GM23248 (cell line): ENCODE measurements at places on chromosomes 3 and 15.
A peak's percentile ranks its signal among the peaks of the same experiment; 100 is the strongest.

GRCh38 chr3:41041462-41041861 is 157.8 kb upstream of the CTNNB1 start:
- no peak for DNase-seq

GRCh38 chr3:5153074-5153473 is 31.0 kb downstream of the ARL8B start:
- DNase-seq: no peak

GRCh38 chr3:119765239-119765638 is 16.7 kb upstream of the NR1I2 start:
- DNase-seq: no peak

DNA sequence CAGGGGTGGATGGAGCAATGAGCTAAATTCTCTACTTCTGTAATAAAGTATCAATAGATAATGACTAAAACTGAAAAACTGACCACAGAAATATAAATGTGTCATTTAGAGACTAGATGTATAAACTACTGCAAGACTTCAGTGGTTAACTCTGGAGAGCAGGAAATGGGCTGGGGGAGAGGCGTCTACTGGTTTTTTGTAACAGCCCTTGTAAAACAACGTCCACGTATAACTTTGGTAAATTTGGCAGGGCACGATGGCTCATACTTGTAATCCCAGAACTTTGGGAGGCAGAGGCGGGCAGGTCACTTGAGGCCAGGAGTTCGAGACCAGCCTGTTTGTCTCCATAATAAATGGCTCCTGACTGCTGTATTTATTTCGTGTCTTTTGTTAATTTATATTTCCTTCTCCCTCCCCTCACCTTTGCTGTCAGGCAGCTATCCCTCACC is 12.5 kb downstream of the RAB27A start:
- no peak for DNase-seq

DNA sequence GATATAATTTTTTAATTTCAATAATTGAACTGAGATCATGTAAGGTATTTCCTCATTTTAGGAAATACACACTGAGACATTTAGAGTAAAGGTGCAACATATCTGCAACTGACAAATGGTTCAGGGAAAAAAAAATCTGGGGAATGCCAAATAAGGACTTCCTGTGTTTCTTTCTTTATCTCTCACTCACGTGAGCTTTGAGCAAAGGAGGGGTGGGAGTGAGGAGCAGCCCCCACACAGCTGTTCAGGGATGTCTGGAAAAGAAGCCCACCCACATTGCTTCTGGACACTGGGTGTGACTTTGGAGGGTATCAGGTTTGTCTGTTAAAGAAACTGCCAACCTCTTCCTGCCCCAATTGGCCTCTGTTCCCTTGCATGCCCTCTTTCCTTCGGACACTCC is 5.6 kb upstream of the TP63 start:
- no peak for DNase-seq

DNA sequence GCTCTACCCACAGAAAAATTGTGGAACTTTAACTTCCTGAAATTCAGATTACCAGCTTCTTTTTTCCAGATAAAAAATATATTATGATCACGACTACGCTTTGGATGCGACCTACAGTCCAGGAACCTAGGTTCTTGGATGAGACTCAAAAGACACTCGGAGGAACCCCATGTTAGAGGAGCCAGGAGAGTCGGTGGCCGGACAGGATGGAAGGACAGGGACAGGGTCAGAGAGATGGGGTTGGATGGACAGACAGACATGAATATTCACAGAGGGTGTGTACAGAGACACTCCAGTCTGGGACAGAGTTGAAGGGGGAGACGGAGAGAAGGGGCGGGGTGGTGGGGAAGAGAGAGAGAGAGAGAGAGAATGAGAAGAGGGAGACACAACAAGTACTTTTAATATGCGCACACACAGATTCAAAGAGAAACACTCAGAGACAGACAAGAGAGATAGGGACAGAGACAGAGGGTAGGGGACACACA is 9.5 kb downstream of the FAM3D start:
- no peak for DNase-seq

- DNase-seq: peak; percentile 93
These were observed 37.2 kb downstream of the IL20RB start for GRCh38 chr3:136994772-136995516.

- peak; percentile 75 for DNase-seq
These were observed 79.0 kb downstream of the SERPINI1 start for GRCh38 chr3:167814441-167814951.

GRCh38 chr3:126156468-126156867 is 23.9 kb downstream of the ALDH1L1 start:
- DNase-seq: no peak

DNA sequence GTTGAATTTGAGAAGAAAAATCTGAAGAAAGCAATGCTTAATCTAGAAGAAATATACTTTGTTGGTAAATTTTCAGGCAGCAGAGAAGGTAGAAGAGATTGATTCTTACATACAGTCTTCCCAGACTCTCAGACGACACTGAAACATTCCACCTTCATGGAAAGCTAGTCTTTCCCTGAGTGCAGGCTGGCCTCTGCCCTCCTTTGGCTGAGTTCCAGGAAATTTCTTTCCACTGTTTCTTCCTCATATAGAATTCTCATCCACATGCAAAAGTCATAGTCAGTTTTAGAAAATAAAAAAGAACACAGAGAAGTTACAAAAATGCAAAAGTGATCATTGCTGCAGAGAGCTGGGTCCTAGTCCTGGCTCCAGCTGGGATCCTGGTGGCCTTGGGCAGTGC is 142.5 kb upstream of the PRR23C start:
- no peak for DNase-seq

DNA sequence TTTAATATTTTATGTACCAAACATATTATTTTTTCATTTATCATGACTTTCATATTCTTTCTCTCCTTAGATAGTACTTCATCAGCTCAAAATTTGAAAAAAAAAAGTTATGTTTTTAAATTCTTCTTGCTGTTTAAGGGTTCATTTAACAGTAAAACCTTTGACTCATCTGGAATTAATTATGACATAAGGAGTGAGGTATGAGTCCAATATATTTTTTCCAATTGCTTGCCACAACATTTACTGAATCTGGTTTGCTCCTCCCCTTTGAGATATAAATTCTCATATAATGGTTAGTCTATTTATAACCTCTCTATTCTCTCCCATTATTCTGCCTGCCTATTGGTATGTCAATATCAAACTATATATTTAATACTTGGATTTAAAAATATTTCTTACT is 387.8 kb downstream of the TUSC7 start:
- peak; percentile 63 for DNase-seq

- DNase-seq: no peak
These were observed 30.9 kb downstream of the PIAS1 start for GRCh38 chr15:68085052-68085451.

DNA sequence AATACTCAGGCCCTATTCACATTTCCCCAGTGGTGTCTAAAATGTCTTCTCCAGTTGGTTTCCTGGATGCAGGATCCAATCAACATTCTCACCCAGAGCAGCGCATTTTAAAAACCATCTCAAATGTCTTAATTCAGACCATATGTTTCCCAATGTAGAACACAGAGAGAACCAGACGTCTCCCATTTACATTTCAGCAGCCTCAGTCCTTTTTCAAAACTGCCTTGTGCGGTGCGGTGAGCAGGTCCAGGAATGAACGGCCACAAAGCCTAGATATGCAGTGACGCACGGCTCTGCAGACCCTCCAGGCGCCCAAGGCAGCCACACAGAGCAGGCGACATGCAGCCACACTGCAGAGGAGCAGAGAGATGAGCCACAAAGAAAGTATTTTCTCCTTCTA is 66.1 kb upstream of the MEX3B start:
- DNase-seq: peak; percentile 35

DNA sequence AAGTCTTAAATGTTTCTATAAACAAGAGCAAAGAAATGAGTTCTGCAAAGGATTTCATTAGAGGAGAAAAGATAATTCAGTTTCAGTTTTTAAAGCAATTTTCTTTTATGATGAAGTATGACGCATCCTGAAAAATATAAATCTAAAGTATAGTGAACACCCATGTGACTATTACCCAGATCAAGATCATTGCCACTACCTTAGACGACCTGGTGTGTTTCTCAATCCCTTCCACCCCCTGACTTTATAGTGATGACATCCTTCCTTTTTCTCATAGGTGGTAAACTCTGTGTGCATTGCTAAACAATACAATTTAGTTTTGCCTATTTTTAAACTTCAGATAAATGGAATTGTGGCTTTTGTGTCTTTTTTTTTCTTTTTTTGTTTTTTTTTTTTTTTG is 8.4 kb downstream of the STT3B start:
- DNase-seq: peak; percentile 56

DNA sequence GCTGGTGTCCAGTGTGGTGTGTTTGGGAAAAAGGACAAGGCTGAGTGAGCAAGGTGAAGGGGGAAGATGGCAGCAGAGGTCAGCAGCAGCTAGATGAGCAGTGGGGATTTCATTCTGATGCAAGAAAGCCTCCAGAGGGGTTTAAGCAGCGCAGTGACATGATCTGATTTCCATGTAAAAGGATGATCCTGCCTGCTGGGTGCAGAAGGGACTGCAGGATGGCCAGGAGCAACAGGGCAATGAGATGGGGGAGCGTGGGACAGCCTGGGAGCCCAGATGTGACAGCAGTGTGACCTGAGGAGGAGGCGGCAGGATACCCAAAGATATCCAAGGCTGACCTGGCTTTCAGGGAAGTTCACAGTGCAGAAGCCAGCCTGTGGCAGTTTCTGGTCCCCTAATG is 6.1 kb downstream of the WNT7A start:
- DNase-seq: no peak

DNA sequence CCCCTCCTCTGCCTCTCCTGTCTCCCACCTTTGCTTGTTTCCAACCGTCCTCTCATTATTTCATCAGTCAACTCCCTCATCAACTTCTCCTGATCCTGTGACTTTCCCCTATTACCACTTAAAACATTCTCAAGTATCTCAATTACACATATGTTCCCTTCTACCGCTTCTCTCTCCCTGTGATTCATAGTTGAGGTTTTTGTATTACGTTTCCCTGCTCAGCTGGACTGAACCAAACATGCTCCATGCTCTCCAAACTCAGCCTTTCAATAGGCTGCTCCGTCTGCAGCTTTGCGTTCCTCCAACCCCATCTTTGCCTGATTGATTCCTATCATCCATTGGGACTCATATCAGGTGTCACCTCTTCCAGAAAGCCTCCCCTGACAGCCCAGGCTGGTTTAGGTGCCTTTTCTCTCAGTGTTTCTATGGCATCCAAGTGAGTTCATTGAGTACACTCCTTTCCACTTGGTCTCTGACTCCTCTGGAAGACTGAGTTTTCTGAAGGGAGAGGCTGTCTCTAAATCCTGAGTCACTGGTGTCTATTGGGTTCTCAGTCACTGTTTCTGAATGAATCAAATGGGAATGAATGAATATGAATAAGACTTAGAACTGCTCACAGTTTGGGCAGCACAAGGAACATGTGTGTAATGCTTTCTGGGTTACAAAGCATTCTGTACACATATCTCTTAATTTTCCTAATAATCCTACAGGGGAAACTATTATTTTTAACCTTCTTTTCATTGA is 56.4 kb downstream of the PLD1 start:
- DNase-seq: peak; percentile 87

DNA sequence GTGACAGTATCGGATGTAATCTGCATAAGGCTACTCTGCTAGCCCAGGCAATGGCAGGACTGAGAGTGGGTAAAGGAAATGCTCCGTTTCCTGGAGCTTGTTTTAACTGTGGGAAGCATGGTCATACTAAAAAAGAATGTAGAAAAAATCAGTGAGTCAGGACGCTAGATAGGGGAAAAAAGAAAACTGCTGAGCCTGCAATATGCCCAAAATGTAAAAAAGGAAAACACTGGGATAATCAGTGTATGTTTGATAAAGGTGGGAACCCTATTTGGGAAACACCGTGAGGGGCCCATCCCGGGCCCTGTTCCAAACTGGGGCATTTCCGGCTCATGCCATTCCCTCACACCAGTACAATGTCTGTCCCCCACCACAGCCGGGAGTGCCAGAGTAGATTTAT is 775.8 kb downstream of the ZPLD1 start:
- no peak for DNase-seq

DNA sequence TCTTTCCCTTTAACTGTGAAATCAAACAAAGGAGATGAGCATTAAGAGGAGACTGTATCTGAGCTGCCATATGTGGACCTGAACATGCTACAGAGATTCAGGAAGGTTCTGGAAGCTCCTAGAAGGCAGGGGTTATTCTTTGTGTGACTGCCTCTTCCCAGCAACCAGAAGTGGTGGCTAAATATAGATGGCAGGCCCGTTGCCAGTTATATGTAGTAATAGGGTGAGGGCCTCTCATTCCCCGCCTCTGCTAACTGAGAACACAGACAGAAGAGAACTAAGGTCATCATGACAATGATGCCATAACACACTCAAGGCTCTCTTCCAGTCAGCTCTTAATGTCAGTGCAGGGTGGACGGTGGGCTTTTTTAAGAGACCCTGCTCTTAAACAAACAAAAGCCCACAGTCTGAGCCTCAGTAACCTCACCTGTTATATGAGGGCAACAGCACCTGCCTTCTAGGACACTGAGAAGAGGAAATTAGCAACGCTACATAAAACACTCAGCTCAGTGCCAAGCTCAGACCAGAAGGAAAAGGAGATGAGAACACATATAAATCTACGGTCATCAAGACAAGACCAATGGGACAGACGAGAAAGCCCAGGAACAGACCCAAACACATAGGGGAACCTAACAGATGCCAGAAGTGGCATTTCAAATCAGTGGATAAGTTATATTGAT is 22.3 kb downstream of the CFAP92 start:
- DNase-seq: peak; percentile 76

- peak; percentile 25 for DNase-seq
These were observed 32.2 kb downstream of the LIPC start for GRCh38 chr15:58463815-58464650.

DNA sequence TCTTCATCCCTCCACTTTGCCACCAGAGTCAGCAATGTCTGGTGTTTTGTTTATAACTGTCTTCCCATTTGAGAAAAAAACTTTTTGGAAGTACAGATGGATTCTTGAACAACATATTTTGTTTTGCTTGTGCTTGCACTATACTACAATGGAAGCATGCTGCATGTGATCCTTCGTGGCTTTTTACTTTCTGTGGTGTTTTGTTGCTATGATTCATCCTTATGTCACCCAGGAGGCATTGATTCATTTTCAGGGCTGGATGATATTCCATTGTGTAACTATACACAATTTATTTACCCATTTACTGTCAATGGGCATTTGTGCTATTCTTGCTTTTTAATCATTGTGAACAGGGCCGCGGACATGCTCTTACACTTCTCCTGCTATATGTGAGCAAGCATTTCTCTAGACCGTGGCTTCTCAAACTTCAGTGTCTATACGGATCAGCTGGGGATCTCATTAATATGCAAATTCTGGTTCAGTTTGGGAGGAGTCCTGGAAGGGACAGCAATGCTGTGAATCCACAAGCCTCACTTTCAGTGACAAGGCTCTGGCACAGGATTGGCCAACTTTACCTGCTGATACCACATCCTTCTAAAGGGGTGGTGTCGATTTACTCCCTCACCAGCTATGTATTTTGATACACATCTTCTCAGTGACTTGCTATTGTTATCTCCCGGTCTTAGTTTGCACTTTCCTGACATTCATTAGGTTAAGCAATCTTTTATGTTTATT is 65.9 kb downstream of the POLR2M start:
- peak; percentile 74 for DNase-seq

DNA sequence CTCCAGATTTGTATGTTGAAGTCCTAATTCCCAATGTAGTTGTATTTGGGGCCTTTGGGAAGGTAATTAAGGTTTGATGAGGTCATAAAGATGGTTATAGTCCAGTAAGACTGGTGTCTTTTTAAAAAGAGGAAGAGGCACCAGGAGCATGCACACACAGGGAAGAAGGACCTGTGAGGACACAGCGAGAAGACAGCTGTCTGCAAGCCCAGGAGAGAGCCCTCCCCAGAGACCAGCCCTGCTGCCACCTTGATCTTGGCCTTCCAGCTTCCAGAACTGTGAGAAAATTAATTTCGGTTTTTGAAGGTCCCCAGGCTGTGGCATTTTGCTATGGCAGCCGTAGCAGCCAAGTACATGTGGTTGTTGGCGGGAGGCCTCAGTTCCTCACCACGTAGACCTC is 32.8 kb upstream of the TSEN2 start:
- DNase-seq: no peak
